Right lobe of liver (tissue), 6 donors: ENCODE measurements at places on chromosomes 3 and 15. TPM values are rescaled to one million over a fixed set of nuclear protein-coding genes. Genes with fewer than 3 reads are reported as not detected.

GRCh38 chr3:78988324-78988723 is 779.5 kb downstream of the ROBO1 start:
- no peaks in the 10 kb centered on the region for H3K27me3 ChIP-seq
- no peak overlapping the region for H3K4me3 ChIP-seq
- no peaks in the 10 kb centered on the region for H3K36me3 ChIP-seq
- H3K27ac ChIP-seq: no peak overlapping the region
- no peak for DNase-seq

DNA sequence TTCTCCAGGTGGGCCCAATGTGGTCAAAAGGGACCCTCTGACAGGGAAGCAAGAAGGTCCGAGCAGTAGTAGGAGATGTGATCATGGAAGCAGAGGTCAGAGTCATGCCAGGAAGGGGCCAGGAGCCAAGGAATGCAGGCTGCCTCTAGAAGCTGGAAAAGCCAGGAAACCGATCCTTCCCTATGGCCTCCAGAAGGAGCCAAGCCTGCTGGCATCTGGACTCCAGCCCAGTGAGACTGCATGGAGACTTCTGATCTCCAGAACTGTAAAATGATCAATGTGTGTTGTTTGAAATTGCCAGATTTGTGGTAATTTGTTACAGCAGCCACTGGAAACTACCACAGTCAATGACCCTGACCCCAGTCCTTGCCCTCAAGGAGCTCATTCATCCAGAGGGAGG is 56.8 kb upstream of the SPATA12 start:
- H3K27me3 ChIP-seq: no peaks in the 10 kb centered on the region
- H3K36me3 ChIP-seq: no peaks in the 10 kb centered on the region
- no peak overlapping the region for H3K27ac ChIP-seq
- no peak overlapping the region for H3K4me3 ChIP-seq
- no peaks in the 10 kb centered on the region for H3K4me1 ChIP-seq

DNA sequence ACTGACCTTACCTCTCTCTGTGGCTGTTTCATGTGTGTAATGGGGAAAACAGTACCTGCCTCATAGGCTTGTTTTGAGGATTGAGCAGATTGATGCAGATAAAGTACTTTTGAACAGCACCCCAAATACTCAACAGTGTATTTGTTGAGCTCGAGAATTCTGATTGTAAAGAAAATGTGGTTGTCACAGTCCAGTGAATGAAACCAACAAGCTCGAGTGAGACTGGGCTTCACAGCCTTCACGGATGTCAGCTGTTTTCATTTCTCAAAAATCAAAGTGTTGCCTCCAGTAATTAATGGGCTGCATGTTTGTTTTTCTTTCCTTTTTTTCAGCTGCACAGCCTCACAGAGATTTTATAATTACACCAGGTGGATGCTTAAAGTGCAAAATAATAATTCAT is 43.7 kb downstream of the PARP15 start:
- H3K27me3 ChIP-seq: no peaks in the 10 kb centered on the region
- no peak overlapping the region for H3K27ac ChIP-seq
- H3K36me3 ChIP-seq: no peaks in the 10 kb centered on the region
- no peak for DNase-seq

GRCh38 chr3:190830031-190830430 is 32.5 kb downstream of the GMNC start:
- H3K27me3 ChIP-seq: no peaks in the 10 kb centered on the region
- H3K36me3 ChIP-seq: no peaks in the 10 kb centered on the region
- no peak overlapping the region for H3K4me3 ChIP-seq
- no peak overlapping the region for H3K27ac ChIP-seq

DNA sequence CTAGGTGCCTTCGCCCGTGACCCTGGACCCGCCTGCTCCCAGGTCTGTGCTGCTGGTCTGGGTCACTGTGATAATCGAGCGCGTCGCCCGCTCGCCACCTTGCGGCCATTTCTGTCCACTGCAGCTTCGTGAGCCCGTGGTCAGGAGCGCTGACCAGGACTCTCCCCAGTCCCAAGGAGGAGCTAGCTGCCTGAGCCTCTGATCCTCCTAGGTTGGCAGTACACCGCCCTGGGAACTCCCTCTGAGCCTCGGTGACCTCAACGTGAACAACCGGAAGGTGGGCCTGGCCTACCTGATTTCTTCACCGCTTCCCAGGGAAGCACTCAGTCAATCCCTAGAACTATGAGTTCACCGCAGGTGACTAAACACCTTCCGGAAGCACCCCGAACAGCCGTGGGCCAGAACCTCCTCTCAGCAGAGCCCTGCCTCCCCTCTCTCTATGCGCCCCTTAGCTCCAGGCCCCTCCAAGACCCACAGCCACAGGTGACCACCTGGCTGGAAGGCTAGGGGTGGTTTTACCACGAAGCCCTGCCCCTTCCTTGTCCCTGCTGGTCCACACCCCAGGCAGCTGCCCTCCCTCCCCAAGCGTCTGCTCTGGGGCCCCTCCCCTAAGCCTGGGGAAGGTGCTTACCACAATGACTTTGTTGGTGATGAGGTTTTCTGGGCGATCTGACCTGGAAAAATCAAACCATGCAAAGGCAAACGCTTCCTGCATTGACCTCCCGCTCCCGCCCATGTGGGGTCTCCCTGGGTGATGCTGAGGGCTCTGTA is 9.7 kb downstream of the PLA2G4D start:
- no peaks in the 10 kb centered on the region for H3K4me1 ChIP-seq
- no peaks in the 10 kb centered on the region for H3K27me3 ChIP-seq
- H3K36me3 ChIP-seq: no peaks in the 10 kb centered on the region
- H3K27ac ChIP-seq: no peak overlapping the region

Gene KY
- total RNA-seq: not detected

DNA sequence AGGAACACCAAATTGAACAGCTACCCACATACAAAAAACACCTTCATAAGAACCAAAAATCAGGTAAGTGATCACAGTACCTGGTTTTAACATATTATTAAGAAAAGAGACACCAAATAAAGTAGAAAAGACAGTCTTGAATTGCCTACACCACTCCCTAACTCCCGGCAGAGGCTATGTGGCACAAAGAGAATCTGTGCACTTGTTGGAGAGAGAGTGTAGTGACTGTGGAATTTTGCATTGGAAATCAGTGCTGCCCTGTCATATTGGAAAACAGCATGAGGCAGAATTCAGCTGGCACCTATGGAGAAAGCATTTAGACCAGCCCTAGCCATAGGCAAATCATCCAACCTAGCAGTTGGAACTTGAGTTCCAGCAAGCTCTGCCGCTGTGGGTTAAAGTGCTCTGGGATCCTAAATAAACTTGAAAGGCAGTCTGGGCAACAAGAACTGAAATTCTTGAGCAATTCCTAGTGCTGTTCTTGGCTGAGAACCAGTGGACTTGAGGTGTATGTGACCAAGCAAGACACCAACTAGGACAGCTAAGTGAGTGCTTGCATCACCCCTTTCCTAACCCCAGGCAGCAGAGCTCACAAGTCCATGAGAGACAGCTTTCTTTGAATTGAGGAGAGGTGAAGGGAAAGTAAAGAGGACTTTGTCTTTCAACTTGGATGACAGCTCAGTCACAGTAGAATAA is 969.6 kb upstream of the ALCAM start:
- H3K36me3 ChIP-seq: no peaks in the 10 kb centered on the region
- no peak for DNase-seq

GRCh38 chr3:20064796-20065564 is 24.7 kb downstream of the KAT2B start:
- no peak for DNase-seq
- no peak overlapping the region for H3K4me3 ChIP-seq
- H3K4me1 ChIP-seq: no peaks in the 10 kb centered on the region
- no peaks in the 10 kb centered on the region for H3K27me3 ChIP-seq
- no peaks in the 10 kb centered on the region for H3K36me3 ChIP-seq
- no peak overlapping the region for H3K27ac ChIP-seq

DNA sequence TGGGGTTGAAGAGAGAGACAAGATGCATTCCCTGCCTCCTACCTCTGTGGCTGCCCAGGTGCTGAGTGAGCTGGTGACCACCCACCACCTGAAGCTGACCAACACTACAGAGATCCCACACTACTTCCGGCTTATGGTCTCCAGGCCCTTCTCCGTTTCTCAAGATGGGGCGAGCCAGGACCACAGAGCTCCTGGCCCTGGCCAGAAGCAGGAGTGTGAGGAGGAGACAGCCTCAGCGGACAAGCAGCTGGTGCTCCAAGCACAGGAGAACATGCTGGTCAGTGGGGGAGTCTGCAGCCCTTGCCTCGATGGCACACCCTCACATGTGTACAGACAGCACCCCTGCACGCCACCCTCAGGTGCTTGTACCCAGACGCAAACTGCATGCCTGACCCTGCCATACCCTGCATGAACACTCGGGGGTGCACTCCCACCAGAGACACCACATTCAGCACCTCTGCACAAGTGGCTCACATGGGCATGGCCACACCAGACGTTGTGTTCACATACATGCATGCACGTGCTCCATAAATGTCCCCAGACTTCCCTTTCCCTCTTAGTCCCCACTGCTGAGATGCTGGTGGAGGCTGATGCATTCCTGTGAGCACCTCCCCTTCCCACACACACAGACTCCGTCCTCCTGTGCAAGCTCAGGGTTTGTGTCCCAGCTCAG is 19.0 kb downstream of the ACAA1 start:
- no peaks in the 10 kb centered on the region for H3K27me3 ChIP-seq
- H3K27ac ChIP-seq: no peak overlapping the region
- H3K4me3 ChIP-seq: no peak overlapping the region

GRCh38 chr15:82551646-82552247 is 11.5 kb upstream of the RPS17 start:
- H3K4me1 ChIP-seq: no peaks in the 10 kb centered on the region

DNA sequence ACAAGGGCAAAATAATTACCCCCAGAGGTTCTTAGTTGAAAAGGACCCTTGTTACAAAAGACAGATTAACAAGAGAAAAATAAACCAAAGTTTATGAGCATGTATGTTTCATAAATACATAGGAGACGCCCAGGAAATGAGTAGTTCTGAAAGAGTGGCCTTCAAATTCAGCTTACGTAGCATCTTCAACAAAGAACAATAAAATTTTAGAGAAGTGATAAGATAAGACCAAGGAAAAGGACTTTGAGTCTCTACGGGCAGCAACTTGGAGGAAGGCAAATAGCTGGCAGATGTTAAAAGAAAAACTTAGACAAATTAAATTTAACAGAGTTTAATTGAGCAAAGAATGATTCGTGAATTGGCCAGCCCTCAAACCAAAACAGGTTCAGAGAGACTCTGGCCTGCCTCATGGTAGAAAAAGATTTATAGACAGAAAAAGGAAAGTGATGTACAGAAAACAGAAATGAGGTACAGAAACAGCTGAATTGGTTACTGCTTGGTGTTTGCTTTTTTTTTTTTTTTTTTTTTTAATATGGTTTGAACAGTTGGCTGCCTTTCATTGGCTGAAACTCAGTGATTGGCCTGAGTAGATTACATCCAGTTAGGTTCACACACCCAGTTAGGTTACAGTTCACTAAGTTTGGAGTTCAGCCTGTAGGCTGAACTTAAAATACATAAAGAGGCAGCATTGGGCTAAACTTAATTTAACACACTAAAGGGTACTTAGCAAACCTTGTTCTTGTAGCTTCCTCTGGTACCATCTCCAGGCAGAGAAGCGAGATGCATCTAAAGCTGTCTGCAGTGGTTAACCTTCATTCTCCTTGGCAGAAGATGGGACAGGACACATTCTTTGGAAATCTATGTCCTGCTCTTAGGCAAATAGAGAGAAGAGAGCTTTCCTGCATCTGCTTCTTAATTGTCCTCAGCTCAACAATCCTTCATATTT is 23.2 kb downstream of the C2CD4B start:
- H3K27me3 ChIP-seq: no peaks in the 10 kb centered on the region
- H3K27ac ChIP-seq: no peak overlapping the region
- H3K36me3 ChIP-seq: no peaks in the 10 kb centered on the region
- no peaks in the 10 kb centered on the region for H3K4me1 ChIP-seq
- H3K4me3 ChIP-seq: no peak overlapping the region

Gene CTXN2
- total RNA-seq: not detected

GRCh38 chr3:188826574-188826973 is 345.2 kb upstream of the TPRG1 start:
- peaks cover 6% of the 10 kb centered on the region for H3K4me1 ChIP-seq
- H3K27ac ChIP-seq: no peak overlapping the region
- H3K36me3 ChIP-seq: no peaks in the 10 kb centered on the region
- DNase-seq: no peak
- H3K4me3 ChIP-seq: no peak overlapping the region

Gene FRMD5
- total RNA-seq: not detected

GRCh38 chr15:89946681-89947299 is 34.0 kb upstream of the ARPIN start:
- no peaks in the 10 kb centered on the region for H3K27me3 ChIP-seq
- H3K36me3 ChIP-seq: no peaks in the 10 kb centered on the region
- no peak for DNase-seq
- H3K4me3 ChIP-seq: no peak overlapping the region

DNA sequence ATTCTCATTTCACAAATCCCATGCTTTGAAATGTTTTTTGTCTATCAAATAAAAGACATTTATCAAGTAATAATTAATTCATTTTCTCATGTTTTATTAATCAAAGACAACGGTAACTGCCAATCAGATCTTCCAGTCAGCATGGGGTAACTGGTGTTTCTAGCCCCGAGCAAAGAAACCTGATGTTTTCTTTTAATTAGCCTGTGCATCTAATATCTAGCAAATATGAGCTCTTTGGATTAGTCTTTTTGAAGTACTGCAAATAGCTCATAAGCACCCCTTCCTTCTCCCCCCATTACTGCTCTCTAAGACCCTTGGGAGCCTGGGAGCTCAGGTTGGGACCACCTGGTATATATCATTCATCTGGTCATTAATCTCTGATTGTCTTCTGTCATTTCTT is 43.1 kb upstream of the SRGAP3 start:
- DNase-seq: no peak
- no peak overlapping the region for H3K4me3 ChIP-seq
- H3K27me3 ChIP-seq: no peaks in the 10 kb centered on the region
- no peaks in the 10 kb centered on the region for H3K4me1 ChIP-seq
- H3K27ac ChIP-seq: no peak overlapping the region

GRCh38 chr3:59704292-59704691 is 654.5 kb upstream of the CFAP20DC start:
- no peaks in the 10 kb centered on the region for H3K27me3 ChIP-seq
- H3K27ac ChIP-seq: no peak overlapping the region
- no peak for DNase-seq
- no peaks in the 10 kb centered on the region for H3K36me3 ChIP-seq
- H3K4me3 ChIP-seq: no peak overlapping the region
- no peaks in the 10 kb centered on the region for H3K4me1 ChIP-seq
